Stimulated activated CD4-positive, alpha-beta T cell treated with anti-CD3 and anti-CD28 coated beads, Interleukin-1b, Interleukin-23, amount 100 ng/mL, for 4 hours (primary cell): ENCODE measurements at places on chromosomes 5 and 9.

- DNase-seq, result no peak
These were observed 5.4 kb downstream of the KCNV2 start for GRCh38 chr9:2722715-2723114.

GRCh38 chr5:23639326-23639725 is 131.9 kb downstream of the PRDM9 start:
- DNase-seq, result no peak

DNA sequence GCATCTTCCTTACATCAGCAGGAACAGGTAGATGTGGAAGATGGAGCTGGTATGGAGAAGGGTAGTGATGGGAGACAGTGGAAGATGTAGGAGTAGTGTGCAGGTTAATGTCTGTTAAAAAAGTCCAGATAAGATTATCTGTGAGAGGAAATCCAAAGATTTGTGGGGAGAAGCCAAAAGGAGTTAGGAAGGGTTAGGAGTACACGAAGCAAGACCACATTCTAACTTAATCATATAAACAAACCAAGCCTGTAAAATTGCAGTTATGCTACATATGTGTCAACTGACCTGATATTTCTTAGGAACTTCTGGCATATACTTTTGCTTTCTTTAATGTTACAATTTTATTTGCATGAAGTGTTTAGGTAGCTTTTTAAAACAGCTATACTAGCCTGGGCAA is 142.1 kb upstream of the DMRT1 start:
- no peak for DNase-seq

DNA sequence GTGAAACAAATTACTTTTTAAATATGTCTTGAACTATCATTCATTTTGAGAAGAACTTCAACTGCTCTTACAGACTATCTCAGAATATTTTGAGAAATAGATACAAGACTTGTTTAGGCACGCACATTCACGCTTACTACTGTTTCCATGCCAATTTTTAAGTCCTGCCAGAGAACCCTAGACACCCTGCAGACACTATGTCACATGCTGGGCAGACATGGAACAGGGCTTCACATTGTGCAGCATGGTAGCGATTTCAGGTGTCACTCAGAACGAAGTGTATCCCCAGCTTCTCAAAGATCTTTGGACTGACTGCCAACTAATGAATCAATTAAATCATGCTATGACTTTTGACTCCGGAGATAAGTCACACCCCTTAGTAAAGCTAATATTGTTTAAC is 128.7 kb upstream of the SLC27A6 start:
- DNase-seq, result no peak

GRCh38 chr9:124665391-124666058 is 105.6 kb downstream of the NR6A1 start:
- no peak for DNase-seq

- no peak for DNase-seq
These were observed 32.7 kb downstream of the UBE2D2 start for GRCh38 chr5:139593716-139594319.

GRCh38 chr5:11904265-11904906 is at the start of gene CTNND2:
Gene CTNND2, minus strand, starts transcription at chr5:11904446. Its CDS starts 593 bp downstream, at chr5:11903853.
- DNase-seq, result no peak
